Stimulated activated naive CD4-positive, alpha-beta T cell treated with Interleukin-2 at 50 U/mL for 16 hours (primary cell): ENCODE measurements at places on chromosomes 1 and 21.

GRCh38 chr1:205832326-205832751, 17.6 kb downstream of the PM20D1 start:
- no peak for DNase-seq

GRCh38 chr1:226656601-226657277, 82.3 kb downstream of the ITPKB start:
- no peak for DNase-seq

GRCh38 chr1:16199157-16199501, 13.3 kb downstream of the ARHGEF19 start:
- DNase-seq: no peak

GRCh38 chr1:205472737-205473441, 17.0 kb upstream of the BLACAT1 start:
- no peak for DNase-seq

GRCh38 chr1:198833706-198834503, 195.1 kb downstream of the PTPRC start:
- DNase-seq: no peak

- no peak for DNase-seq
Measured at GRCh38 chr21:15206514-15206913, 141.7 kb upstream of the NRIP1 start.

- no peak for DNase-seq
Measured at GRCh38 chr1:114082867-114083585, 70.6 kb downstream of the SYT6 start.

GRCh38 chr1:33462405-33463164, 9.9 kb upstream of the ZSCAN20 start:
- DNase-seq: no peak

DNA sequence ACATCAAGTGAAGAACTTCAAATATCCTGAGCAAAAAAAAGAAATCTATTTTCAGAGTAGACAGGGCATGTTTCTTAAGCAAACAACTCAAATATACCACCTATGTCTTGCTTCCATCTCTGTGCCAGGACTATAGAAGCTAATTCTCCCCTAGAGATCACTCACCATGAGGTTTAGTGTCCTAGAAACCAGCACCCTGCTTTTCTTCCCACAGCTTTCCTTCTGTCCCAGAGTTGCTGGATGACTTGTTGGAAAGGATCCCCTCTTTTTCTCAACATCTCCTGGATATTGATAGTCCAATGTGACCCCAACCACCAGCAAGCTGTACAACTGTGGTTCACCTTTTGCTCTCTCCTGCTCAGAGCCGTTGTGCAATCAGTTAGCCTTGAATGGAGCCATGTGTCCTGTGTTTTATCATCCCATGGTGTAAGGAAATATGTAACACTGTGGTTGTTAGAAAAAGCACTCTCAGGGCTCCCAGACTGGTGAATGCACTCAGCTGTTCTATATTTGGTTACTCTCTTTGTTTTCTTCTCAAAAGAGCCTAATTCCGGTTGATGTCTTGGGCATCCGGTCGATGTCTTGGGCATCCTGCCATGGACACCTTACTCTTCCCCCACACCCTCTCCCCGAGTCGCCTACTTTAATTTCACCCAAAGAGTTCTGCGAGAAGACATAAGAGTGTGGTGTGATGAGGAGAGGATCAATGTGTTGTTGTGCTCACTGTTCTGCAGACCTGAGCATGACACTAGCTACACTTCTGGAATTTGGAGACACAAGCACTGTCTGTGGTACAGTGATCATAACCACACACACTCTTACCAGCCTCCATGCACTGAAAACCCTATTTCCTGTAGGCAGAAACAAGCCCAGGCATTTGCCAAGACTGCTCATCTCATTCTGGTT, 1.7 kb downstream of the TNFSF4 start:
- peak; percentile 5 for DNase-seq

DNA sequence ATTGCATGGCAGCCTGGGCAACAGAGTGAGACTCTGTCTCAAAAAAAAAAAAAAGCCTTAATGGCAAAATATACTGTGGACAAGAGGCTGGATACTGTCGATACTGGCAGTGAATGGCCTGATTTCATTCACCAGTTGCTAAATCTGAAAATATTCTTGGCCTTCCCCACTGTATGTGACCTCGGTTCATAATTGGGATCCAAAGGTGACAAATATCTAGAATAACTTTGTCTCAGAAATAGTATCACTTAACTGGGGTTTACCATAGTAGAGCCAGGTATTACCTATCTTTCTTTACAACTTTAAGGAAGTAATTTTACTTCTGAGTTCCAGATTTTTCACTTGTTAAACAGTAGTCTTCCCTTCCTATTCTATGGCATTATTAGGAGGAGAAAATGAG, 8.4 kb downstream of the MTF2 start:
- DNase-seq: no peak

DNA sequence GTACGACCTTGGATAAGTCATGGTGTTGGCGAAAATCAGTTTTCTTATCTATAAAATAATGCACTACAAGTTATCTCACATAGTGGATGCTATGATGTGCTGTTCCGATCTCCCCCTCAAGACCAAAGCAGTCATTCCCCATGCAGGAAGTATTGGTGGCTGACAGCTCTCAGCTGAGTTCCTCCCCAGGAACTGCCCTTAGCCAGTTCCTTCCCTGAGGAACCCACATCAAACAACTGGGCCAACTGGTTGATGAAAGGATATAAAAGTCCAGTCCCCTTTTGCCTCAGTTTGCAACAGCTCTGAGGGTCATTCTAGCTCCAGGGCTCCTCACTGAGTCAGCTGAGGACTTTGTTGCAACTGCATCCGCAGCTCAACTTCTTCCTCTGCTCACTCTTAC, 16.1 kb upstream of the SLAMF1 start:
- DNase-seq: no peak

- DNase-seq: no peak
Measured at GRCh38 chr1:119859647-119860046, 36.7 kb downstream of the ADAM30 start.

GRCh38 chr1:166031932-166032571, 134.7 kb downstream of the FAM78B start:
- no peak for DNase-seq

- no peak for DNase-seq
Measured at GRCh38 chr1:1121611-1122077, 5.8 kb upstream of the C1orf159 start.

- no peak for DNase-seq
Measured at GRCh38 chr1:157785248-157785647, 8.3 kb upstream of the FCRL2 start.

GRCh38 chr21:46666941-46667740, 31.7 kb downstream of the PRMT2 start:
- no peak for DNase-seq

- no peak for DNase-seq
Measured at GRCh38 chr1:6328091-6328490, 65.5 kb downstream of the ACOT7 start.

GRCh38 chr1:183911285-183911684, 106.4 kb downstream of the RGL1 start:
- DNase-seq: no peak

- DNase-seq: no peak
Measured at GRCh38 chr1:18972531-18972930, 16.1 kb upstream of the IFFO2 start.

GRCh38 chr1:36464605-36465393, 615 bp upstream of the MRPS15 start:
- no peak for DNase-seq

GRCh38 chr21:42575111-42575510, 61.5 kb downstream of the SLC37A1 start:
- DNase-seq: no peak

GRCh38 chr1:91527266-91527765, 26.7 kb downstream of the CDC7 start:
- DNase-seq: no peak

DNA sequence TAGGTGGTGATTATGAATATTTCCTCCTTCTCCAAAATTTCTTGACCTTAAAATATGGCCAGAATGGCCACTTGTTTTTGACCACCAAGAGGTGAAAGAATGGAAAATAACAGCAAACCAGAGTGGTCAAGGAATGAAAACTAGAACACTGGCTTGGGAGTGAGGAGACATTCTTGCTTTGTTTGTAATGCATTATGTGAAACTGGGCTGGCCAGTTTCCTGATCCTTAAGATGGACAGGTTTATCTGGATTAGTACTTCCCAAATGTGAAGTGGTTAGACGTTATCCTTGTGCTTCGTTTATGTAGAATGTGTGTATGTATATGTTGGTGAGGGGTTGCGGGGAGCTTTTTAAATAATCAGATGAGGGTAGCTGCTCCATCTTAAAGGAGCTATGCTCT, 12.8 kb downstream of the PLA2G4A start:
- no peak for DNase-seq

GRCh38 chr21:35488946-35489345, 439.8 kb upstream of the RUNX1 start:
- DNase-seq: no peak

GRCh38 chr1:174682419-174683008, 234.8 kb downstream of the GPR52 start:
- no peak for DNase-seq

DNA sequence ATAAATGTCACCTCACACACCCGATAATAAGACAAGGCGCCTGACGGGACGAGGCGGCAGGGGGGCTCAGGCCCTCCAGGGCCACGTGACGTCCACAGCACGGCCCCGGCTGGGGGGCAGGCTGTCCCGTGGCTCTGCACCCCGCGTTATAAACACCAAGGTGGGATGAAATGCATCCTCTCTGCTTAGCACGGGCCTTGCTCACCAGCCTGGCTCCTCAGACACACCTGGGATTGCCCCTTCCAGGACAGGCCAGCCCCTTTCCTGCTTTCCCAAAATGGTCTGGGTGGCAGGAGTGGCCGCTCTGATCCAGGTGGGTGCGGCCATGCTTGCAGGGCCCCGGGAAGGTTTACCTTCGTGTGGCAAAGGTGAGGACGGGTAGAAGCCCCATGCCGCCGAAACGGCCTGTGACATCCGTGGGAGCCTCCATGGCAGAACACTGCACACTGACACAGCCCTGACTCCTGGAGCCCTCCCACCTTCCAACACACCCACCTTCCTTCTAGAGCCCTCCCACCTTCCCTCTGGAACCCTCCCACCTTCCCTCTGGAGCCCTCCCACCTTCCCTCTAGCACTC, 35.9 kb downstream of the SLC19A1 start:
- DNase-seq: no peak

- no peak for DNase-seq
Measured at GRCh38 chr1:241253471-241253870, 103.5 kb downstream of the RGS7 start.

- DNase-seq: no peak
Measured at GRCh38 chr21:34911360-34911759, 137.7 kb downstream of the RUNX1 start.
